ENCODE measurements at places on chromosomes 7 and 10.
A peak's percentile ranks its signal among the peaks of the same experiment; 100 is the strongest.

- no peak for DNase-seq
Observed at GRCh38 chr7:140039896-140040295, 22.9 kb downstream of the PARP12 start.

GRCh38 chr10:128300290-128300824, 174.1 kb upstream of the MKI67 start:
- no peak for DNase-seq

DNA sequence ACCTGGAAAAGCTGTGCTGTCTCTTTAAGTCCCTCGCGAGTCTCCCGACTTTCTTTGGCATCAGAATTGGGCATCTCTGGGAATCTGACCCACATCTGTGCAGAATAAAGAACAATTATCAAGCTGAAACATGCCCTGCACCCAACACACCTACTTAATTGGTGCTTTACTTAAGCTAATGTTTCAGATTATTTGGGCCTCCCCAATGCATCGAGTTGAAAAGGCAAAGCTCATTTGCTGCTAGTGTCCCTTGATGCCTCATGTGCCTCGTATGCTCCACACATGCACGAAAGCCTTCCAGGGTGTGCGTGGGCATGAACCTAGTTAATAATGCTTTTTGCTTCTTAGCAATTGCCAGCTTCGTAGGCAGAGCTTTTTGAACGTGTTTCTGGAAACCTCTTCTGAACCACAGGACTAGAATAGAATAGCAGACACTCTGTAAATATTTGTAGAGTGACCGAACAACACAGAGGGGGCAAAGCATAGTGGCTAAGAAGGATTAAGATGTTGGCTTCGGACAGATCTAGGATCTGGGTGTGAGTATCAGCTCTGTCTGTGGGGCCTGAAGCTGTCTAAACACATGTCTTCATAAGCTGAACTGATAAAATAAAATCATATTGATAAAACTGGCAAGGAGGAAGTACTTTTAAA, 26.7 kb upstream of the FGFR2 start:
- DNase-seq = no peak

DNA sequence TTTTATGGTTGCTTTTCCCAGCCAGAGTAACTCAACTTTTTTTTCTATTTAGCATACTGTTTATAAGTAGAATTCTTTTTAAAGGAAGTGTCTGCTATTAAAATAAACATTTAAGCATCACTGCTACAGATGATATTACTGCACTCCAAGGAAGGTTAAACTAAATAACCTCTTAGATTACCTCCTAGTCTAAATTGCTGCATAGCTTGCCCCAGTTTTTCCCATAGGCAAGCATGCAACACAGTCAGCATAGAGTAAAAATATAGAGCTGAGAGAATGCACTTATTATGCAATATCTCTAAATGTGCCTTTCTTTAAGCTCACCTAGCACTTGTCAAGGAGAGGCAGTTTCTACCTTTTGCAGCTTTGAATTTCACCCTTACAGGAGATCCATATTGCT, 1392.4 kb upstream of the CELF2 start:
- DNase-seq = no peak

DNA sequence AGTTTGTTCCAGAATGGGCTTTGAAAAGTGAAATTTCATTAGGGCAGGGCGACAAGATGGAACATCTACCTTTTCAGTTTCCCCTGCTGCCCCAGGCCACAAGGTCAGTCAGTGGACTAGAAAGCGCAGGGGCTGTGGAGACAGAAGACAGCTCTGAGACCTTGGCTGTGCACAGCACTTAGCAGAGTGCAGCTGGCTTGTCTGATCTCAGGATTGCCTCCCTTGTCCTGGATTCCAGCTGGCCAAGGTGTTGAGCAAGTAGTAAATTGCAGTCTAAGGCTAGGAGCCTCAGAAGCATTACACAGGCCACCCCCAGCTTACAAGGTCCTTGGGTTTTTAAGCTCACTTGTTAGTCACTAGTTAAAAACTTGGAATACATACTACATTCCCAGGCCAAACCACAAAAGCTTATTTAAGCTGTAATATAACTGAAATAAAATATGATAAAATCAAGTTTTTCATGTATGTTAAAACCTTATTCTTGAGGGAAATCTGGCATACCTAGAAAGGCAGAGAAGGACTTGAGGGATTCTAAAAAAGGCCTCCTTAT, 67.3 kb upstream of the NPY start:
- no peak for DNase-seq

DNA sequence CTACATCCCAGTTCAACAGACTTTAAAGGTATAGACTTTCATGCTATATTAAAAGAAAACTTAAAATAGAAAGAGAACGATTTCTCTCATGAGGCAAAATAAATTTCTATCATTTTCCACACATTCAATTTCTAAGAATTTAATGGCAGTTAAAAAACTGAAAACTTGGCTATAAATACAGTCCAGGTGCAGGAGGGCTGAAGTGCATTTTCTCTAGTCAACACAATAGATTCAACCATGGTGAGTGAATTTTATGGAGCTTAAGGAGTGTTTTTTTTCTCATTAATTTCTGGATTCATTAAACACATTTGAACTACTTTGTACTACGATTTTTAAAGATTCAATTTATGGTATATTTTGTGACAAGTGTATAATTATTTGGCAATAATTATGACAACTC, 240.8 kb upstream of the SLC26A5 start:
- DNase-seq = no peak

DNA sequence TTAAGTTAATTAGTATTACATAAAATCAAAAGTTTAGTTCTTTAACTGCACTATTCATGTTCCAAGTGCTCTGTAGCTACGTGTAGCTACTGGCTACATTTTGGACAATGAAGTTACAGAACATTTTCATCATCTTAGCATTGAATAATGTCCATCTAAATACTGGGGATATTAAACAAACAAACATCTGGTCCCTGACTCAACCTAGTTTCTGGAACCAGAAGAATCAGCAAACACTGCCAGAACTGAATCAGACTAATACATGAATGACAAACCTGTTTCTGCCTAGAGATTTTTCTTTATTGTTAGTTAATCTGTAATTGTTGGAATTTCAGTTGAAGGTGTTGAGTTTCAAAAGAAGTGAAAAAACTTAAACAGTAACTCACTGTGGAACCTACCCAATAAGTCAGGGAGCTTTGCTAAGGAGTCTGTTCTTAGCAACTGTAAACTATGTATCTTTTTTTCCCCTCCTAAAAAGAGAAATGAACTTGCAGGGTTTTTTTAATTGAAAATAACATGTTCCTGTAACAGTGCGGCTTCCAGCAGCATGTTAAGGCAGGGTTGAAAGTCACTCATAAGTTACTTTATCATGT, 58.3 kb downstream of the CDK13 start:
- no peak for DNase-seq

GRCh38 chr10:120810298-120810697, 40.9 kb upstream of the WDR11 start:
- DNase-seq = peak; percentile 74
